Smooth muscle cell of the coronary artery (primary cell): ENCODE measurements at places on chromosomes 16 and 17. TPM values are rescaled to one million over a fixed set of nuclear protein-coding genes. Genes with fewer than 3 reads are reported as not detected.

Gene KRT28
- not detected in 2 replicates for total RNA-seq

Gene TLCD3A
- 18.9 and 21.1 TPM in 2 replicates for total RNA-seq

Gene DNASE1L2
- total RNA-seq = 0.38 and 1.1 TPM in 2 replicates

Gene UTP4
- total RNA-seq = 13.0 and 27.8 TPM in 2 replicates

Gene PRSS21
- total RNA-seq = 0.15 and 0.23 TPM in 2 replicates

Gene PLLP
- total RNA-seq = 0.53 TPM in 1 of 2 replicates, not detected in the other

Gene PTX4
- not detected in 2 replicates for total RNA-seq

Gene SERPINF2
- total RNA-seq = not detected in 2 replicates

Gene KRTAP2-1
- total RNA-seq = not detected in 2 replicates

Gene VMP1
- 125 and 227 TPM in 2 replicates for total RNA-seq

Gene PRSS36
- total RNA-seq = 0.45 TPM in 1 of 2 replicates, not detected in the other

Gene PITPNC1
- 3.5 and 5.9 TPM in 2 replicates for total RNA-seq

Gene SMIM5
- not detected in 2 replicates for total RNA-seq

Gene PPM1E
- 0.08 TPM in 1 of 2 replicates, not detected in the other for total RNA-seq

Gene PRSS8
- not detected in 2 replicates for total RNA-seq

Gene CLEC18B
- 0.47 and 4.1 TPM in 2 replicates for total RNA-seq

Gene HSD17B1
- 1.8 and 8.9 TPM in 2 replicates for total RNA-seq

Gene SPN
- total RNA-seq = under 0.01 TPM in 1 of 2 replicates, not detected in the other

Gene CTRB2
- not detected in 2 replicates for total RNA-seq

Gene GGA2
- total RNA-seq = 18.8 and 19.3 TPM in 2 replicates

Gene CSH1
- total RNA-seq = not detected in 2 replicates

Gene STX1B
- 0.53 and 2.7 TPM in 2 replicates for total RNA-seq

Gene EVI2B
- 0.59 TPM in 1 of 2 replicates, not detected in the other for total RNA-seq

Gene MTMR4
- total RNA-seq = 32.0 and 84.6 TPM in 2 replicates

Gene XYLT1
- 7.1 and 21.9 TPM in 2 replicates for total RNA-seq

Gene KIF1C
- 67.5 and 86.1 TPM in 2 replicates for total RNA-seq

Gene RSAD1
- total RNA-seq = 14.7 and 14.9 TPM in 2 replicates

Gene GNGT2
- total RNA-seq = not detected in 2 replicates

Gene TMEM235
- total RNA-seq = not detected in 2 replicates

Gene RASD1
- total RNA-seq = 0.53 and 6.0 TPM in 2 replicates

Gene VPS35
- total RNA-seq = 53.9 and 59.2 TPM in 2 replicates

Gene STAT3
- 81.7 and 89.7 TPM in 2 replicates for total RNA-seq

Gene PMP22
- total RNA-seq = 24.2 and 260 TPM in 2 replicates

Gene NKD1
- under 0.01 and 0.12 TPM in 2 replicates for total RNA-seq

Gene RDM1
- 0.38 TPM in 1 of 2 replicates, not detected in the other for total RNA-seq

Gene MT1X
- 19.2 and 55.7 TPM in 2 replicates for total RNA-seq

Gene RTN4RL1
- under 0.01 and 0.23 TPM in 2 replicates for total RNA-seq

Gene CLEC18C
- under 0.01 and 2.6 TPM in 2 replicates for total RNA-seq

Gene WNT9B
- not detected in 2 replicates for total RNA-seq

Gene ITGB4
- total RNA-seq = 0.23 TPM in 2 replicates

Gene TBC1D3G
- total RNA-seq = not detected in 2 replicates
